Activated CD4-positive, alpha-beta T cell treated with anti-CD3 and anti-CD28 coated beads, Interleukin-2, amount 10 ng/mL, durations not matched to agents 7 days and 5 days (primary cell): ENCODE measurements at places on chromosomes 5 and 9. TPM values are rescaled to one million over a fixed set of nuclear protein-coding genes. Genes with fewer than 3 reads are reported as not detected.

Gene NUDCD2
- total RNA-seq = 29.9 TPM

Gene GDA
- not detected for total RNA-seq

Gene ANKRD34B
- not detected for total RNA-seq

- DNase-seq = no peak
- H3K27ac ChIP-seq = no peak overlapping the region
- H3K36me3 ChIP-seq = peaks cover 24% of the 10 kb centered on the region
- peaks cover 43% of the 10 kb centered on the region for H3K4me1 ChIP-seq
Measured at GRCh38 chr5:56734091-56734694, 81.2 kb upstream of the MAP3K1 start.

- DNase-seq = no peak
- no peak overlapping the region for H3K27ac ChIP-seq
- peaks cover 10% of the 10 kb centered on the region for H3K27me3 ChIP-seq
- H3K4me3 ChIP-seq = no peak overlapping the region
- no peaks in the 10 kb centered on the region for H3K36me3 ChIP-seq
Measured at GRCh38 chr5:108521011-108521700, 139.3 kb upstream of the FBXL17 start.

DNA sequence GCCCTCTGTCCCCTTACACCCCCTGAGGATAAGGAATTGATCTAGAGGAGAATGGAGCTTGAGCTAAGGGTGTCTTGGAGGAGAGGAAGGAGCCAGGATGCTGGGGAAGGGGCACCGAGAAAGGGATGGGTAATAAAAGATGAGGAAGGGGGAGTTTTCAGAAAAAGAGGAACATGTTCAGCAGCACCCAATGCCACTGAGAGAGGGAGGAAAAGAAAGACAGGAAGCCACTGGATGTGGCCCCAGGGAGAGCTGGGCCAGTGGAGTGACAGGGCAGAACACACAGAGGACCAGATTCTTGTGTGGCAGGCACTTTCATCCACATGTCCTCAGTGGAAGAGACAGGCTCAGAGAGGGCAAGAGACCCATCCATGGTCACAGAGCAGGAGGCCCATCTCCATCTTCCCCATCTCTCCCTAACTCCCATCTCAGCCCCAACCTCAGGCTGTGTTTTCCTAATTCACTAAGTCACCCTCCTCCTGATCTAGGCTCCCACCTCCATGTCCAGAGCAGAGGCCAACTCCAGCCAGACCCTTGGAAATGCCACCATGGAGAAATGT, 7.2 kb downstream of the PFN3 start:
- H3K27me3 ChIP-seq = peaks cover 4% of the 10 kb centered on the region
- DNase-seq = no peak
- no peak overlapping the region for H3K27ac ChIP-seq
- H3K4me1 ChIP-seq = peaks cover 32% of the 10 kb centered on the region
- H3K4me3 ChIP-seq = no peak overlapping the region

DNA sequence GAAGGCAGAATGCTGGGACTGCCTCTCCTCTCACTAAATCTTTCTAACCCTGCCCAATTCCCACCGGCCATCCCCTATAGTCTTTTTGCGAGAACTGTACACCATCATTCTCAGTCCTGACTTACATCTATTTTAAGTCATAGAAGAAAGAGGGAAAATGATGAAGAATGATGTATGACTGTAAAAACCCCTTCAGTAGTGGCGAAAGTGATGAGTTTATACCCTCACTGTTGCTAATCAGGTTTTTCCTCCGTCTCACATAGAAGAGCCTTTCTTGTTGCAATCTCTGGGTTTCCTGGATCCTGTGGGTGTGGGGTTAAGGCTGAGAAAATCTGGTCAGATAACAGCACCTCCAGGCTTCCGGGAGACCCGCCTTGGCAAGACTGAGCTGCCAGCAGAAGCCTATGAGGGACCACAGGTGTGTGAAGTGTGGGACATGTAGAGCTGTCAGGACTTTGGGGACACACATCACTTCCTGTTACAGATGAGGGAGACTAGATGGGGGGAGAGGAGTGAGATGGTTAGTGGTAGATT, 147.1 kb upstream of the SLC12A2 start:
- no peak overlapping the region for H3K27ac ChIP-seq
- H3K36me3 ChIP-seq = no peaks in the 10 kb centered on the region
- peaks cover 2% of the 10 kb centered on the region for H3K4me1 ChIP-seq

- H3K4me1 ChIP-seq = peaks cover 3% of the 10 kb centered on the region
- peaks cover 65% of the 10 kb centered on the region for H3K27me3 ChIP-seq
- H3K4me3 ChIP-seq = no peak overlapping the region
- H3K36me3 ChIP-seq = no peaks in the 10 kb centered on the region
- no peak overlapping the region for H3K27ac ChIP-seq
Measured at GRCh38 chr9:126675147-126675467, 61.4 kb downstream of the LMX1B start.

DNA sequence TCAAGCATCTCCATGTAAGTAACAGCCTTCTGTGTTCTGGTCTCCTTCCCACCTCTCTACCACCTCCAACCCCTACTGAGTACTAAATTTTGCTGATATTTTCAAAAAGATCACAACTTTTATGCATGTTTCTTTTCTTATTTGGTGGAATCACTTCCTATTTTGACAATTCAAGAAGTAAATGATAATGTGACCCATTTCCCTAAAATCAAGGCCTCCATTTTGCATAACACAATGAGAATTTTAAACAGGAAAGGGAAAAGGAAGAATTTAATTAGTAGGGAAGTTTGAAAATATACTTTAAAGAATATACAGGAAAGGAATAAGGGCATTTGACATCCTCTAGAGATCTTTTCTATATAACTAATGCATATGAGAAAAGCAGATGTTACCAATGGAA, 212.9 kb upstream of the RASA1 start:
- H3K36me3 ChIP-seq = no peaks in the 10 kb centered on the region
- no peaks in the 10 kb centered on the region for H3K27me3 ChIP-seq
- H3K4me1 ChIP-seq = no peaks in the 10 kb centered on the region

DNA sequence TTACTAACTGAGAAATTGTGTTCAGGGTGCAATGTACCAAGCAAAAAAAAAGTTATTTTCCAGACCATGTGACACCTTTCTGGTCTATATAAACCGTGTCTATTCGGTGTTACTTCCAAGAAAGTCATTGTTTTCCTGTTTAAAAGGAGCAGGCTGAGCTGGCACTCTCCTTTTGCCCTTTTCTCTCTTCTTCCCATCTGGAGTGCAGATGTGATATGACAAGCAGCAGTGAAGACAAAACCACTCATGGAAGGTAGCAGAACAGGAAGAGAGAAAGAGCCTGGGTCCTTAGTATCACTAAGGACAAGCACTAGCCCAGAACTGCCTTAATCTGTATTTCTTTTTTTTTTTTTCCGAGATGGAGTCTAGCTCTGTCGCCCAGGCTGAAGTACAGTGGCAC, 25.6 kb downstream of the LYRM7 start:
- peaks cover 3% of the 10 kb centered on the region for H3K4me1 ChIP-seq
- peaks cover 11% of the 10 kb centered on the region for H3K36me3 ChIP-seq
- no peaks in the 10 kb centered on the region for H3K27me3 ChIP-seq
- no peak overlapping the region for H3K27ac ChIP-seq
- H3K4me3 ChIP-seq = no peak overlapping the region
- DNase-seq = no peak
